ENCODE measurements at places on chromosomes 6 and 20. TPM values are rescaled to one million over a fixed set of nuclear protein-coding genes. Genes with fewer than 3 reads are reported as not detected.

DNA sequence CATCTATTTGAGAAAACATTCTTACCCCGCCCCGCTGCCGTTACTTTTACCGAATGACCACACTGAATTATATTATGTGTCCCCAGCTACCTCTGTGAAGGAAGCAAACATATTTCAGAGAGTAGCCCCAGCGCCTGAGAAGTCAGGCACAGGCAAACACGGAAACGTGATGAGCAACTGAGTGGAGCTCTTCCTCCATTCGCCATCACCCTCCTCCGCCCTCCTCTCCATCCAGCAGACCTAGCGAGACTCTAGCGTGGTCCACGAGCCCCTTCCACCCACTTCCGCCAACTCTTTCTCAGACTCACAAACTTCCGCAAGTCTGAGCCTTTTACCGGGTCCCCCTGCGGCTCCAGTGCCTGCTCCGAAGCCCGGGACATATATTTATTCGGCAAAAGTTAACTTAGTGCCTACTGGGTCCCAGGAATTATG lies 582 bp downstream of the SNRPB start:
- peaks cover 49% of the 10 kb centered on the region for H3K4me1 ChIP-seq
- H3K4me3 ChIP-seq = peak overlapping the region; percentile 92
- peak; percentile 65 for DNase-seq
- peak overlapping the region; percentile 100 for H3K27ac ChIP-seq

GRCh38 chr6:137968455-137968804 lies 101.4 kb downstream of the TNFAIP3 start:
- peaks cover 4% of the 10 kb centered on the region for H3K36me3 ChIP-seq
- H3K4me1 ChIP-seq = peaks cover 60% of the 10 kb centered on the region
- H3K27me3 ChIP-seq = no peaks in the 10 kb centered on the region

DNA sequence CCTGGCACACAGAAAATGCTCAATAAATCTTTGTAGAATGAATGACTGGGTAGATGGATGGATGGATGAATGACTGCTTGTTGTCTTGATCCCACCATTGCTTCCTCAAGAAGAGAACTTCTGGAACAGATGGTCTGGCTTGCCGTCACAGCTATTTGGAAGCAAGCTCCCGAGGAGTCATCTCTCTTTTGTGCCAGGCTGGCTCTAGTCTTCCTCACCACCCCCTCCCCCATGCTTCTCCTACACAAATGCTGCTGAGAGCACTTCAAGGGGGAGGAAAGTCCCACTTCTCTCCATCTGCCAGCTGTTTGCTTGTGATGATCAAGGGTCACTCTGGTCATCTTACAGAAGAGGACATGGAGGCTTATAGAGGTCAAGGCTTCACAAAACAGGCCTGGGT lies 11.6 kb upstream of the KCNG1 start:
- DNase-seq = no peak
- H3K4me1 ChIP-seq = peaks cover 3% of the 10 kb centered on the region
- no peak overlapping the region for H3K27ac ChIP-seq
- no peak overlapping the region for H3K4me3 ChIP-seq
- H3K36me3 ChIP-seq = no peaks in the 10 kb centered on the region
- peaks cover 11% of the 10 kb centered on the region for H3K27me3 ChIP-seq

DNA sequence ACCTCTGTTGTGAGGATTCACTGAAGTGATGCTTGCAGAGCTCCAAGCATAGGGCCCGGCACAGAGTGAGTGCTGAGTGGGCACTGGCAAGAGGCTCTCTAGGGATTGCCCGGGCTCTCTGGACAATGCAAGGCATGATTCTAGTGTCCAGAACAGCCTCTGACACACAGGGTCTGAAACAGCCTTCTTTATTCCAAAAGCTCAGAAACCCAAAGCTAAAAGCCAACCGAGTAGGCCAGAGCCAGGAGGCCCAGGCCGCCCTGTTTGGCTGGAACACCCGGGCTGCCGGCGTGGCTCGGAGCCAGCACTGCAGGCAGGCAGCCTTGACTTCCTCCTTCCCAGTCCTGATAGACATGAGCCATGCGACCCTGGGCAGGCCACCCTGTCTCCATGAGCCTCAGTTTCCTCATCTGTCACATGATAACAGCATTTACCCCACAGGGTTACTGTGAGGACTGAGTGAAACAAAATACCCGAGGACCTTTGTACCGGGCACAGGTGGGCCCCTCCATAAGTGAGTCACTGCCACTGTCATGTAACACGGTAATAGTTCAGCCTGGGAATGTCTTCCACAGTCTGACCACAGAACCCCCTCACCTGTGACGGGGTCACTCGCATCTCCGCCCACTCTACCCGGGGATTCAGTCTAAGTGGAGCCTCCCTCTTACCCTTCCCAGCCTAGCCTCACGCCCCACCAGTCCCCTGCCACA lies 51.5 kb downstream of the PTPRT start:
- H3K36me3 ChIP-seq = no peaks in the 10 kb centered on the region
- DNase-seq = no peak
- H3K4me3 ChIP-seq = no peak overlapping the region
- no peaks in the 10 kb centered on the region for H3K27me3 ChIP-seq
- no peak overlapping the region for H3K27ac ChIP-seq

DNA sequence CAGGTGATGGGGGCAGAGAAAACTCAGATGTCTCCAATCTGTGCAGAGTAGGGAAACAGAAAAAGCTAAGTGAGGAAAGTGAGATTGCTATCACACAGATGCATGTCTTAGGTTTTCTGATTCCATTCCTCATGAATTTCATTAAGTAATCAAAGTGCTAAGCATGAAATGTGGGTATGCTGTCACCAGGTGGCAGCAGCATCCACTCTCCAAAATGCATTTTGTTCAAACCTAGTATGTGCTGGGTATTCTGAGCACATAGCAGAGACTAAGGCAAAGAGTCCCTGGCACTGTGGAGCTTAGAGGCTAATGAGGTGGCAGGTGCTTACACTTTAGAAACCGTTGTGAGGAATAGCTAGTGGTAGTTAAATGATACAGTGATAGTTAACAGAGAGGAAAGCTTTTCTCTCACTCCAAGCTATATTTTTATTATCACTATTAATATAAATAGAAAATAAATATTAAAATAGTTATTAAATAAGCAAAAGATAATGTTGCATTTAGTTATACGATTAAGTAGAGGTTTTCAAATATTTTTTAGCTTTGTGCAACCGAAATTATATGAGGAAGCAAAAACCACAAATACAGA lies 179.5 kb downstream of the CDH26 start:
- no peaks in the 10 kb centered on the region for H3K27me3 ChIP-seq
- peaks cover 3% of the 10 kb centered on the region for H3K4me1 ChIP-seq
- no peaks in the 10 kb centered on the region for H3K36me3 ChIP-seq
- no peak overlapping the region for H3K4me3 ChIP-seq

GRCh38 chr6:47073125-47074110 lies 31.3 kb upstream of the ADGRF1 start:
- H3K4me1 ChIP-seq = no peaks in the 10 kb centered on the region
- peaks cover 5% of the 10 kb centered on the region for H3K27me3 ChIP-seq
- no peak for DNase-seq
- H3K36me3 ChIP-seq = no peaks in the 10 kb centered on the region

GRCh38 chr6:5175635-5176034 lies 85.1 kb downstream of the LYRM4 start:
- H3K4me1 ChIP-seq = peaks cover 44% of the 10 kb centered on the region
- H3K36me3 ChIP-seq = peaks cover 6% of the 10 kb centered on the region
- no peaks in the 10 kb centered on the region for H3K27me3 ChIP-seq
- peak overlapping the region; percentile 37 for H3K4me3 ChIP-seq
- DNase-seq = no peak

DNA sequence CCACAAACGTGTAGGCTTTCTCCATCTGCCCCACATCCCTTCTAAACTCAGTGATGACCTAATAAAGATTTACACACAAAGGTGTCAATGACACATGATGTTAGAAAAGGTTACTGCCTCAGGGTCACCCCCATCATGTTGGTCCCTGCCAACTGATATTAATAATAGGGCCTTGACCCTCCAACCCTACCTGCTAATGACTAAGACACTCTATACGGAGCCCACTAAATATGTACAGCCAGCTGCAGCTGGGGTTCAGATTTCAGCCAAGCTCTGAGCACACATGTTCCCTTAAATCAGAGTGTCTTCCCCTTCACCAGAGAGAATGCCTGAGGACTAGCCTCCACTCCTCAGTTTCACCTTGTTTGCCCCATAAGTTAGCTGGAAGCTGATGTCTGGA lies 67.4 kb upstream of the SNRPB2 start:
- peaks cover 7% of the 10 kb centered on the region for H3K27me3 ChIP-seq
- H3K4me1 ChIP-seq = no peaks in the 10 kb centered on the region
- H3K27ac ChIP-seq = no peak overlapping the region
- no peak overlapping the region for H3K4me3 ChIP-seq
- DNase-seq = no peak
- H3K36me3 ChIP-seq = no peaks in the 10 kb centered on the region

DNA sequence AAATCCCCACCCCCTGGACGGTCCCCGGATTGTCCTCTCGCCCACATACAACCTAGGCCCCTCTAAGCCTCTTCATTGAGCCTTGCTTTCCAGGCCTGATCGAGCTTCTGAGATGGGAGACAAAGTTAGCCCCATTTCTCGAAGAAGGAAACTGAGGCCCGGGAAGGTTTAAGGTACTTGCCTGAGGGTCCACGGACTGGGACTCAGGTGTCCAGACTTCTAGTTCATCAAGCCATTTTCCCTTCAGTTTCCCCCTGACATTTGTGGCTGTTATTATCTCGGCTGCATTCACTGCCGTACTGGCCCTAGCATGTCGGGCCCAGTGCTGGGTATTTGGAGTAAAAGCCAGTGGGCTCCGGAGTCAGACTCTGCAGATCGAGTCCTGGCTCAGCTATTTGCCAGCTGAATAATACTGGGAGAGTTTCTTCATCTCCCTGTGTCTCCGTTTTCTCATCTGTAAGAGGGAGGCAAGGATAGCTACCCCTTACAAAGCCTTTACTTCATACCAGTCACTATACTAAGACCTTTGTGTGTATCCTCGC lies 633 bp downstream of the RPRD1B start:
- H3K36me3 ChIP-seq = peaks cover 36% of the 10 kb centered on the region
- peaks cover 49% of the 10 kb centered on the region for H3K4me1 ChIP-seq
- H3K27ac ChIP-seq = peak overlapping the region; percentile 98
- no peak for DNase-seq
- peak overlapping the region; percentile 99 for H3K4me3 ChIP-seq
- H3K27me3 ChIP-seq = no peaks in the 10 kb centered on the region

- H3K27ac ChIP-seq = no peak overlapping the region
- no peak for DNase-seq
- H3K4me1 ChIP-seq = no peaks in the 10 kb centered on the region
- H3K4me3 ChIP-seq = no peak overlapping the region
- no peaks in the 10 kb centered on the region for H3K36me3 ChIP-seq
Measured at GRCh38 chr6:70045413-70045812, 179.1 kb downstream of the COL19A1 start.

GRCh38 chr6:144036064-144036834 lies 28.2 kb upstream of the PLAGL1 start:
- H3K27ac ChIP-seq = peak overlapping the region; percentile 24
- no peaks in the 10 kb centered on the region for H3K36me3 ChIP-seq
- H3K4me3 ChIP-seq = peak overlapping the region; percentile 3
- no peak for DNase-seq
- peaks cover 12% of the 10 kb centered on the region for H3K4me1 ChIP-seq

DNA sequence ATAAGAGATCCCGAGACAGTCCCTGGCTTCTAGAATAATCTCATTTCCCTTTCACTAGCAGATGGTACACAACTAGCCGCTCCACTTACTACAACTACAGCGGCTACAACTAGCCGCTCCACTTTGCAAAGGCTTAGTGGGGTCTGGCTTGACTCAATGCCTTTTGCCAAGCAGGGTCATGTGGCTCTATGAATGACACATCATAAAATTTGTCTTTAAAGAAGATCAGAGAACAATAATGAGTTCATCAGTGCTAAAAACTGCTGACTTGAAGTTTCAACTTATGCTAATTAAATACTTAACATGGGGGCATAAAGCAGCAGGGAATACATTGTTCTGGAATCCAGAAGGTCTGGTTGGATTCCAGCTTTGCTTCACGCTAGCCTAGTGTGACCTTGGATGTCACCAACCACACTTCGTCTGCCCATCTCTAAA lies 2.0 kb upstream of the MICAL1 start:
- no peak overlapping the region for H3K4me3 ChIP-seq
- H3K4me1 ChIP-seq = peaks cover 63% of the 10 kb centered on the region
- peaks cover 46% of the 10 kb centered on the region for H3K36me3 ChIP-seq
- H3K27me3 ChIP-seq = no peaks in the 10 kb centered on the region

DNA sequence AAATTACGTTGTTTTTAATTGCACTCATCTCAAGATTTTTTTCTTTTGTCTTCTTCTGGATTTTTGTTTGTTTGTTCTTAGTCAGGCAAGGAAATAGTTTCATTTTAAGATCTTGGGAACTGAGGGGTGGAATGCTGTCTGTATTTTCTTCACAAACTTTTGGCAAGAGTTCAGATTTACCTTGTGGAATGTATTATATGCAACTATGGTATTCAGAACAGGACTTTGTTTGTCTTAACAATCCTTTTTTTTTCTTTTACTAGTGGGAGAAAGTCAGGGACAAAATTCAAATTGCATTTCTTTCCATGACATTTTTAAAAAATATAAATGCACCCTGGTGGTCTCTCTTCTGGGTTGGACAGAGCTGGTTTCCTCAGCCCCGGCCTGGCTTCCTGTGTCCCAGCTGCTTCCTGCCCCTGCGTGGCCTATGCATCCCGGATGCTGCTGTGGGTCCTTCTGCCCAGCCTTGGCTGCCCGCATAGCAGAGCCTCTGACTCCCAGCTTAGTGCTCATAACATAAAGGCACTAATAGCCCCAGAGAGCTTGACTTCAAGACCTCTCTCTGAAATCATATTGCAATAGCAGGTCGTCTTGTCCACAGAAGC lies 520.7 kb downstream of the QKI start:
- no peaks in the 10 kb centered on the region for H3K36me3 ChIP-seq
- no peak overlapping the region for H3K4me3 ChIP-seq
- no peaks in the 10 kb centered on the region for H3K27me3 ChIP-seq

DNA sequence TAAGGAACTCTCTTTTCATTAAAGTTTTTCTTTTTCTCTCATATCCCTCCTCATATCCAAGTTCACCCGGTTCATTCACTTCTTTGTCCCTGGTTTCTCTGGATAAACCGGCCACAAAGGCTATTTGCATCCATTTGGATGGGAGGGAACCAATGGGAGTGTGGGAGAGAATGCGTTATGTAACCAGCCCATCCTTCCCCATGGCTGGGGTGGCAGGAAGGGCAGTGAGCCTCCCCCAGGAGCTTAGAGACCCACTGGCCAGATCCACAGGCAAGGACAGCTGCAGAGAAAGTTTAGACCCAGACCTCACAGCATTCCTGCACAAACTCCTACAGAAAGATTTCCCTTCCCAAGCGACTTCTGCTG lies 10.7 kb downstream of the CASS4 start:
- peaks cover 35% of the 10 kb centered on the region for H3K36me3 ChIP-seq
- H3K27ac ChIP-seq = peak overlapping the region; percentile 69
- peaks cover 47% of the 10 kb centered on the region for H3K4me1 ChIP-seq
- H3K4me3 ChIP-seq = no peak overlapping the region
- H3K27me3 ChIP-seq = no peaks in the 10 kb centered on the region

GRCh38 chr6:39210450-39210849 lies 18.8 kb downstream of the KCNK5 start:
- peaks cover 62% of the 10 kb centered on the region for H3K4me1 ChIP-seq
- DNase-seq = no peak
- no peaks in the 10 kb centered on the region for H3K27me3 ChIP-seq
- no peak overlapping the region for H3K4me3 ChIP-seq
- H3K27ac ChIP-seq = peak overlapping the region; percentile 73
- H3K36me3 ChIP-seq = peaks cover 70% of the 10 kb centered on the region

Gene NFKBIE
- total RNA-seq = 23.8 TPM

Gene MTHFD1L
- 92.2 TPM for total RNA-seq

Gene NKAIN2
- not detected for total RNA-seq

Gene PPP1R14C
- total RNA-seq = 0.23 TPM
